ENCODE measurements at places on chromosomes 11 and 22. TPM values are rescaled to one million over a fixed set of nuclear protein-coding genes. Genes with fewer than 3 reads are reported as not detected.

DNA sequence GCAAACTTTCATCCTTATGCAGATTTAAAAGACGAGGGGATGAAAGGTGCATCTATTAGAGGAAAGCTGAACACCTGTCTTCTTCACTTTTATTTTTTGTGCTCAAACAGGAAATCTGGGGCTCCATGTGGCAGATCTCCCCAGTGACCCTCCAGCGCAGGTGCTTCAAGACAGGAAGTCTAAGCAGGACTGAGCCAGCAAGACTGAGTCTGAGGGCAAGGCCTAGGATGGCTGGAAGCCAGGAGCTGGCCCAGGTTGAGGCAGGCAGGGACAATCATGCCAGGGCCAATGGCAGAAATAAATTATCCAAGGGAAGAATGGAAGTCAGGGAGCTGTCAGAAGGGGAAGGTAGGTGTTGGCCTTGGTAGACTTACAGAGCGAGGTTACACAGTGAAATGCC lies 101.1 kb upstream of the SPON1 start:
- no peak for ATAC-seq

- ATAC-seq = no peak
Observed at GRCh38 chr22:48025096-48025495, 1262.6 kb downstream of the TBC1D22A start.

DNA sequence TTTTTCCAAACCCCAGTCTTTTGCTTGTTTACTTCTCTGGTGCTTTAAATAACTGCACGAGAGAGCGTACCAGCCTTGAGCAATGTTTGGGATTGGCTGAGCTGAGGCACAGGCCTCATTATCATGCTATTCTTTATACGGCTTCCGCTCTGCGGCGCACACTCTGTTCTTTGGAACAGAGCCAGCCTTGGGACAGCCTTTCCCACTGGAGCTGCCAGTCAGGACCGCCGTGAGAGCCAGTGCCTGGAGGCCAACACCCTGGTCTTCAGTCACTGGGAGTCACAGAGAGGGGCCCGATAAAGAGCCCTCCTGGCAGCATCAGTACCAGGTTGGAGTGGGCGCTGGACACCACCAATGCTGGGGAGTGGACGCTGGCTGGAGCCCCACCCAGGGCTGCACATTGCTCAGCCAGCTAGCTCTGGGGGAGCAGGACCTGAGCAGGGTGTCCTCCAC lies 125.6 kb downstream of the BCR start:
- no peak for ATAC-seq

The RNF215 gene
- total RNA-seq = 18.4 TPM

GRCh38 chr11:931385-931784 lies 5.7 kb downstream of the AP2A2 start:
- no peak for ATAC-seq

The UCP3 gene
- 6.6 TPM for total RNA-seq

- ATAC-seq = peak; percentile 69
Observed at GRCh38 chr22:37162221-37163095, 12.7 kb upstream of the IL2RB start.

GRCh38 chr11:119778391-119779194 lies 49.6 kb upstream of the NECTIN1 start:
- no peak for ATAC-seq

The MRGPRX4 gene
- not detected for total RNA-seq

DNA sequence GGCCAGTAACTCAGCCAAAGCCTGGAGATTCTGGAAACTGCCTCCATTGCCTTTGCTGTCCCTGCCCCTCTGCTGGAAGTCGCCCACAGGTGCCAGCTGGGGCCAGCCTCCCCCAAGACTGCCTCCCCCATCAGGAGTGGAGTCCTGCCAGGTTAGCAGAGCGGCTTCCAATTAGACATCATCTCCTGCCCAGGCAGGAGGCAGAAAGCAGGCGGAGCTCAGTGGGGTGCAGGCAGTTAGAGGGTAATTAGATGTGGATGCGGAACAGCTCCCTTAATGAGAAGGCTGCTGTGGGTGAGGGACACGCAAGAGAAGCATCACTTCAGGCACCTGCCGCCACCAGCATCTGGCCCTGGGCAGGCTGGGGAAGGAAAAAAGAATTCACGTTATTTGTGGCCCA lies 90.9 kb upstream of the TP53I11 start:
- no peak for ATAC-seq

GRCh38 chr11:8910649-8911026 lies 351 bp upstream of the AKIP1 start:
- peak; percentile 17 for ATAC-seq

The BTG4 gene
- not detected for total RNA-seq

DNA sequence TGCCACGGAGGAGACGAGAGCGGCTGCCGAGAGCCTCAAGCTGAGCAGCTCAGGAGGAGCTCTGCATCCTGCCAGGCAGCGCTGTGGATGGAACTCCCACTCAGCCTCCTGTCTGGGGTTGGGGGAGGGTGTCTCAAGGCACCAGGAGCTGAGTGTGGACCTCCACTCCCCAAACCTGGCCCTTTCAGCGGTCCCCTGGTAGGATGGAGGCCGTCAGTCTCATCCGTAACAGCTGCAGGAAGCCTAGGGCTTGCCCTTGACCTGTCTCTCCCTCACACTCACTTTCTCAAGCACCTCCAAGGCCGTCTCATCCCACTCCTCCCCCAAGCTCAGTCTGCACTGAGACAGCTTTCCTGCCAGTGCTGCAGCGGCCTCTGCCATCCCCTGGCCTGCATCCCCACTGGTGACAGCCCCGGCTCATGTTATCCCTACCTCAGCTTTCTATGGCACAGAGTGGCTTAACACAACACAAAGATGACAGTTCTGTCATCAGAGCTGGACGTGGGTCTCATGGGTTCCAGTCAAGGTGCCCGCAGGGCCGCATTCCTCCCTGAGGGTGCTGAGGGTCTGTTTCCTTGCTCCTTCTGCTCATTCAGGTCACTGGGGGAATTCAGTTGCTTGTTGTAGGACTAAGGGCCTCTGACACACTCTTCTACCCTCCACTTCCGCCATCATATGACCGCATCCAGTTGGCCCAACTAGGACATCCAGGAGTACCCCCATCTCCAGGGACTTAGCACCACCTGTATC lies 341.9 kb upstream of the B3GAT1 start:
- no peak for ATAC-seq

The PGGHG gene
- total RNA-seq = 196 TPM

GRCh38 chr11:81870066-81870412 lies 863.6 kb downstream of the FAM181B start:
- ATAC-seq = peak; percentile 75

Measured in activated T-helper 17 cell treated with anti-CD3 and anti-CD28 coated beads, Interleukin-2, amount 50 U/mL, for 72 hours (primary cell).